Activated naive CD8-positive, alpha-beta T cell treated with anti-CD3 and anti-CD28 coated beads, Interleukin-2, amount 10 ng/mL, durations not matched to agents 7 days and 5 days (primary cell): ENCODE measurements at places on chromosomes 13 and 19. TPM values are rescaled to one million over a fixed set of nuclear protein-coding genes. Genes with fewer than 3 reads are reported as not detected.

DNA sequence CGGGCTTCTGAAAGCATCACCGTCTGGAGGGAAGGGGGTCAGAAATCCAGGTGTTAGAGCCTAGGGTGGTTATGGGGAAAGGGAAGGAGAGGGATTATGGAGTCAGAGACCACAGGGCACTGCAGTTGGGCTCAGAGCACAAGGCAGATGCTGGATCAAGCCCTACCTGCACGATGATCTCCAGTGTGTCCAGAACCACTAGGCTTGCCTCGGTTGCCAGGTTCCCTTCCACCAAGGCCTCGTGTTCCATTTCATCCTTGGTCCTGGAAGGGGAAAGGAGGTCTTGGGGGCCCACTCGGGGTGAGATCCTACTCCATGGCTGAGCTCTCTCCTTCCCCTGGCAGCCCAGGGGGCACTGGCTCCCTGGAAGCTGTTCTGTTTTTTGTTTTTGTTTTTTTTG lies 17.0 kb upstream of the KANK2 start:
- no peak for DNase-seq

- DNase-seq = no peak
Measured at GRCh38 chr19:11050323-11051114, 38.7 kb upstream of the LDLR start.

DNA sequence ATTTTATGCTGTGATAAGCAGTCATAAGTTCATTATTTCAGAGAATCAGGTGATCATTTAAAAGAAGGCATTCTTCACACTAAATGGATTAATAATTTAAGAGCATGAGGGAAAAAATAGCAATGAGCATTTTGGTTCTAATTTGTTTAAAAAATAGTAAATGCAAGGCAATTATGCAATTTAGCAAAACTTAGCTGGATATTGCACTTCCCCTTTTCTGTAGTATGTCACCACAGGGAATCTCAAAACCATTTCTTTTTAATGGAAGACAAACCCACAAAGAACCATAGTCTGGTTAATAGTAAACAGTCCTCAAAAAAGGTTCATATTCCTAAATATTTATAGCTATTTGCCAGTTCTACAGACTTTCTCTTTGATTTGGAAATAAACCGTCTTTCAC lies 30.2 kb downstream of the COG6 start:
- DNase-seq = no peak

DNA sequence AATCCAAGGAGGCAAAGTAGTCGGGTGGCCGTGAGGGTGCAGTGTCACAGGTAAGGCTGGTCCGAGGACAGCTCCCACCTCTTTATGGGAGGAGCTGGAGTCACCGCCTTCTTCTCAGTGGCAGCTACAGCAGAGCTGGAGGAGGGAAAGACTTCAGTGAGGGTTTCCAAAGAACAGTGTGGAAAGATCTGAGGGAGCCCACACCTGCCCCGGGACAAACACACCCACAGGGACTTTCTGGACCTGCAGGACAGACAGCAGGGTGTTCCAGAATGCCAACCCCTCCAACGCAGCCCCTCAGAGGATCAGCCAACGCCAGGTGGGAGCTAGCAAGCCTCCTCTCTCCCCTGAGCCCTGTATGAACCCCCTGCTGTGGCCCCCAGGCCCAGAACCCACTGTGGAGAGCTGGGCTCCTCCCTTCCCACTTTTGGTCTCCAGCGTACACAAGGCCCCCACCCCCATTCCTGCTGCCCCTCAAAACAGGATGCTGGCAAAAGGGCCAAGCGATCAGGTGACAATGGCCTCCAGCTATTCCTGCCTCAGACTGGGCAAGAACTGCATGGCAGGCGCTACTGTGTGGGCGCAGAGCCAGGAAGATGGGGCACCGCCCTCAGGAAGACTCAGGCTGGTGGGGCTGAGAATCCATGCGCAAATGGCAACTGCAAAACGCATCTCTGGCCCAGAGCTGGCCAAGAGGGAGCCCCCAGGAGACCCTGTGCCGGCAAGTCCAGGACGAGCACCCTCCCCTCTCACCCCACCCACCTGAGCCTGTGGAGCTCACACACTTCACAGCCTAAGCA lies 3.5 kb upstream of the CD320 start:
- no peak for DNase-seq

DNA sequence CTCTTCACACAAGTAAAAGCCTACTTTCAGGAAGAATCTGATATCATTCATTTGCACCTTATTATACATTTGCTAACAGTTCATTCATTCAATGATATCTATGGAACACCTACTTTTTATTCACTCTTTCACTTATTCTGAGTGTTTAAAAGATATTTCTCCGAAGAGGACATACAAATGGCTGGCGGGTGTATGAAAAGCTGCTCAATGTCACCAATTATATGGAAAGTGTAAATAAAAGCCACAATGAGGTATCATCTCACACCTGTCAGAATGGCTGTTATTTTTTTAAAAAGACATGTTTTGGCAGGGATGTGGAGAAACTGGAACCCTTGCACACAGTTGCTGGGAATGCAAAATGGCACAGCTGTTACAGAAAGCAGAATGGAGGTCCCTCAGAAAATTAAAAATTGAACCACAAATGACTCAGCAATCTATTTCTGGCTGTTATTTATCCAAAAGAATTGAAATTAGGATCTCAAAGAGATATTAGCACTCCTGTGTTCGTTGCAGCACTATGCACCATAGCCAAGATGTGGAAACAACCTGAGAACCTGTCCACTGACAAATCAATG lies 127.6 kb upstream of the IRS2 start:
- DNase-seq = no peak

GRCh38 chr13:109113427-109113826 lies 484.0 kb downstream of the MYO16 start:
- no peak for DNase-seq

GRCh38 chr13:108940121-108940520 lies 310.7 kb downstream of the MYO16 start:
- DNase-seq = no peak

DNA sequence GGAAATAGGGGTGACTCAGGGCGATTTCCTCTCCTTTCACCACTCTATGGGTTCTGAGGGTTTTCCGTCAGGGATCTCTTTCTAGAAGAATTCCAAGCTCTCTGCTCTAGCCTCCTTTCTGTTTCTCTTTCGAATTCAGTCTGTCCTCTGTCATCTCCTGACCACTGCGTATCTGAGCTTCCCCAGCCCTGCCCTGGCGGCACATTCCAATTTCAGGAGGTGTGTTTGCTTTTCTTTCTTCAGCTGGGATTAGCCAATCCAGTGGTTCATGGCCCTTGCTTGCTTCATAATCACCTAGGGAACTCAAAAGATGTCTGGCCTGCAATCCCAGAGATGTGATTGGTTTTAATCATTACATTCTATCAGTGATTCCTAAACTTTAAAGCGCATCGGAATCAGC lies 9.4 kb downstream of the IFNL2 start:
- no peak for DNase-seq

- DNase-seq = no peak
Measured at GRCh38 chr19:49713236-49713845, 22.4 kb downstream of the CPT1C start.

- peak; percentile 83 for DNase-seq
Measured at GRCh38 chr19:42132030-42132628, at the start of gene POU2F2. TSS of gene POU2F2 (minus strand) at chr19:42132446. CDS start at chr19:42132411, 35 bp downstream.

DNA sequence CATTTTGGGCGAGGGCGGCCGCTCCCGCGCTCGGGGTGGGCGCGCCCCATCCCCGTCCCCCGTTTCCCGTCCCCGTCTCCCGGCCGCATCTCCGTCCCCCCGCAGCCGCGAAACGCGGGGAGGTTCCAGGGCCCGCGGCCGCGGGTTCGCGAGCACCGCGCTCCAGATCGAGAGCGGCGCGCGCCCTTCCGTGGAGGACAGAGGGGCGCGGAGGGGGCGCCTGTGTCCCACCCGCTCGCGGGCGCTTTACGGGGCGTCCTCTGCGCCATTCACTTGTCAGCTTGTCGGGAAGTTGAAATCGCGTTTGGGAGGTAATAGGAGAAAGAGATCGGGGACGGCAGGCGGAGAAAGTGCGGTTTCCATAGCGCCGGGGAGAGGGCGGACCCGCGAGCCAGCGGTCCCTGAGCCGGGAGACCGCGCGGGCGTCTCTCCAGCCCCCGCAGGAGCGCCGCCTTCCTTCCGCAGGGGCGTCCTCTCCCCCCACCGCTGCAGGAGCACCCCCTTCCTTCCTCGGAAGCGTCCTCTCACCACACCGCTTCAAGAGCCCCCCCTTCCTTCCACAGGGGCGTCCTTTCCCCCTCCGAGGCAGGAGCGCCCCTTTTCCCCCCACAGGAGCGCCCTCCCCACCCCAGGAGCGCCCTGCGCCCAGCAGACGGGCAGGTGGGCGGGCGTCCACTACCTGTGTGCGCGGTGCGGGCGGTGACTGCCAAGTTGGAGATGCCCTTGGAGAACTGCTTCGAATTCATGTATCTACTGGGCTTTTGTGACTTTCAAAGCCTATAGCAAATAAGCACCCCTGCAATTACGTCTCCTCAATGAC lies 962 bp upstream of the IRS2 start:
- peak; percentile 59 for DNase-seq

- no peak for DNase-seq
Measured at GRCh38 chr13:41694545-41695301, 237.4 kb downstream of the RGCC start.

ZC3H4 gene
- 86.0 TPM for total RNA-seq

GRCh38 chr13:70170689-70171088 lies 62.4 kb upstream of the KLHL1 start:
- no peak for DNase-seq

DNA sequence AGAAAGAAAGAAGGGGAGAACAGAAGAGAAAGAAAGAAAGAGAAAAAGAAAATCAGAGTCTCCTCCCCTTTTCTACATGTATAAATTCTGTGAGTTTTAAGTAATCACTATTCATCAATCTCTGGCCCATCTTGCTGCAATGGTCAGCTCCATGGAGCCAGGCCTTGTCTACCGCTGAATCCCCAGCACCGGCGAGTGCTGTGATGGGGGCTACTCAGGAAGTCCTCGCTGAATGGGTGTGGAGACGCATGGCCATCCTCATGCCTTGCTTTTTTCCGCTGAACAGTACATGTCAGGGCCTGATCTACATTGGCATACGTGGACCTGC lies 29.9 kb downstream of the GPR42 start:
- DNase-seq = no peak

RINL gene
- total RNA-seq = 74.2 TPM

DNA sequence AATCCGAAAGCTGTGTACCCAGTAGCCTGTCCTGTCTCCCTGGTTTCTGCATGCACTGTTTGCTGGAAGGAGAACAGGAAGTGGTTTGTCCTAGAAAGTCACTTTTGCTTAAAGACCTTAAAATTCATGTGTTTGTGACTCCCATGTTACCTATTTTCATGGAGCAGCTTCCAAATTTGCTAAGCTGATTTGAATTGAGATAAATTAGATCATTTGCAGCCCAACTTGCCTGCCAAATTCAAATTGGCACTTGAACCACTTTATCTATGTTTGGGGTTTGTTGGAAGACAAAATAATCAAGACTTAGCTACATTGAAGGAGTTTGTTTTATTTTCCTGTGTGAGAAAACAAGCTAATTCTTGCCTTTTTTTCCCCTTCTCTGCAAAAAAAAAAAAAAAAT lies 532.5 kb downstream of the DIAPH3 start:
- no peak for DNase-seq

- no peak for DNase-seq
Measured at GRCh38 chr19:33383720-33384292, 10.3 kb downstream of the CEBPG start.

DNA sequence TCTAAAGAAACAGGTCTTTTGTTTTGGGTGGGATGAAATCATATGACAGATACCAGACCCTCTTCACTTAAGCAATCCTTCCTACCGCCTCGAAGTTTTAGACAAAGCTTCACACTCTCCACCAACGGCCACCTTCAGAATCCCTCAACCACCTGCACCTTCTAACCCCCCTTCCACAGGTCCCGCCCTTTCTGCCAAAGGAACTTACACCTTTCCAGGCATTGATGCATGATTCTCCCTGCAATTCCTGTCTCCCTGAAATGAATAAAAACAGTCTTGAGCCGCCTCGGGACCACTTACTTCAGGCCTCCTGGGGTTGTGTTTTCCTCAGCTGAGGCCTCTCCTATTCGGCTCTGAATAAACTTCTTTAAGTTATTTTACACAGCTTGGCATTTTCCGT lies 859 bp downstream of the ZNF433 start:
- DNase-seq = no peak

GRCh38 chr19:11136400-11137101 lies 19.0 kb downstream of the SPC24 start:
- DNase-seq = no peak

GRCh38 chr13:18947376-18947977 lies 234.1 kb downstream of the TUBA3C start:
- DNase-seq = peak; percentile 9

DNA sequence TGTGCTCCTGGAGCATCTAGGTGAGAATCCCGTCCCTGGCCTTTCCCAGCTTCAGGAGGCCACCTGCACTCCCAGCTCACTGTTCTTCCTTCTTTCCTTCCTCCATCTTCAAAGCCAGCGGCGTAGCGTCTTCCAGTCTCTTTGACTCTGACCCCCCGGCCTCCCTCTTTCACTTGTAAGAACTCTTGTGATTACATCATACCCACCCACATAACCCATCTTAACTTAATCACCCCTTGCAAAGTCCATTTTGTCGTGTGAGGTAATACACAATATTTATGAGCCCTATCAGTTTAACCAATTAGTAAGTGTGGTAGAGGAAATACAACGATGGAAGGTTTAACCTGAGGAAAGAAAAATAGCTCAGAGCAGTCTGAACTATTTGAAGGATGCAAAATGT lies 4.6 kb upstream of the CDC16 start:
- DNase-seq = no peak

VAV1 gene
- 108 TPM for total RNA-seq

STX10 gene
- 69.9 TPM for total RNA-seq

GRCh38 chr13:39054112-39054511 lies 15.9 kb downstream of the NHLRC3 start:
- DNase-seq = no peak

DNA sequence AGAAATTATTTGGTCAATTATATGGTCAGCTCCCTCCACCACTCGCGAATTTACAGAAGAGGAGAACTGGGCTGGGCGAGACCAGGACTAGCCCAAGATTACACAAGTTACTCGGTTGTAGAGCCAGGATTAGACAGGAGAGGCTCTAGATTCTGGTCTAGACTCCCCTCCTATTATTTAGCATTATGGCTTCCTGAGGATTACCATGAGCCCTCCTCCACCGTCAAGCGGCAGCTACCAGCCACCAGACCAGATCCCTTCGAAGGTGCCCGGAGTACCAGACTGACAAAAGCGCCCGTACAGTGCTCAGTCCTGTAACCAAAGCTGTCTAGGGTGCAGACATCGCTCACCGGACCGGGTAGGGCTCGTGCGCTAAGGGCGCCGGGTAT lies 497 bp upstream of the MLNR start:
- DNase-seq = no peak

GRCh38 chr13:96075953-96076543 lies 13.9 kb upstream of the HS6ST3 start:
- no peak for DNase-seq

- DNase-seq = no peak
Measured at GRCh38 chr13:57582032-57582431, 49.5 kb upstream of the PCDH17 start.

CYP2F1 gene
- not detected for total RNA-seq

- no peak for DNase-seq
Measured at GRCh38 chr19:4081441-4082129, 14.9 kb upstream of the ZBTB7A start.

GRCh38 chr13:72293206-72293605 lies 426.2 kb upstream of the DACH1 start:
- no peak for DNase-seq
